MM.1S (cell line): ENCODE measurements at places on chromosomes 16 and 17.

- DNase-seq: no peak
- H3K27ac ChIP-seq: no peak overlapping the region
- no peak overlapping the region for H3K4me3 ChIP-seq
Observed at GRCh38 chr16:20669679-20670078, 27.8 kb downstream of the ACSM1 start.

DNA sequence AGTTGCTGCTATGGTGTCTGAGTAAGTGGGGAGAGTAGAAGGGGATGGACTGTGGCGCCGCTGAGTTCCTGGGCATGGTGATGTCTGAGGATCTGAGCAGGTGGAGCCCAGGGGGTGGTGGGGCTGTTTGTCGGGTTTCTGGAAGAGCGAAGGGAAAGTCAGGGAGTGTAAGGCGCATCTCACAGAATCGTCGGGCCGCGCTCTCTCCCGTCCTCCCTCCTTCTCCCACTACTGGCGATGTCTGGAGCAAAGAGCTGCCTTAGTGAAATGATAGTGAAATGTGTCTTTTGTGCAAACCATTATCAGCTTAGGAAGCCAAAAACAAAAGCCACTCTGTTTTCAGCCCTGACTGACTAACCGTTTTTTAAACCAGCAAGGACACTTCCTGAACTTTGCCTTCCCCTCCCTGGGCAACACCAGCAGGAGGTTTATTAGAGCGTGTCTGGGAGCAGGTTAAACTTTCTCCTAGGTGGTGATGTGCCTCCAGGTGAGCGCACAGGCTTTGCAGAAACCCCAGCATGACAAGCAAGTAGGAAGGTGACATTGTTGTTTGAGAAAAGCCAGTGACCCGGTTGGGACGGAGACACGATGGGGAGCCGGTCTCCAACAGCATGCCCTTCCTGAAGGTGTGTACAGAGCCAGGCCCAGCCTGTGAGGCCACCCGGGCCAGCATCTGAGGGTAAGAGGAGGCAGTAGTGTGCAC lies 49.1 kb downstream of the RAB11FIP3 start:
- no peak for DNase-seq
- no peaks in the 10 kb centered on the region for H3K4me1 ChIP-seq
- H3K27ac ChIP-seq: no peak overlapping the region
- H3K27me3 ChIP-seq: no peaks in the 10 kb centered on the region
- no peaks in the 10 kb centered on the region for H3K36me3 ChIP-seq

- H3K27ac ChIP-seq: no peak overlapping the region
- no peak overlapping the region for H3K4me3 ChIP-seq
- no peaks in the 10 kb centered on the region for H3K36me3 ChIP-seq
- H3K27me3 ChIP-seq: no peaks in the 10 kb centered on the region
- H3K4me1 ChIP-seq: no peaks in the 10 kb centered on the region
Observed at GRCh38 chr17:69820876-69821473, 254.1 kb upstream of the KCNJ16 start.

- H3K36me3 ChIP-seq: no peaks in the 10 kb centered on the region
- no peaks in the 10 kb centered on the region for H3K4me1 ChIP-seq
- no peak overlapping the region for H3K27ac ChIP-seq
- peaks cover 93% of the 10 kb centered on the region for H3K27me3 ChIP-seq
Observed at GRCh38 chr17:1144162-1144561, 35.6 kb downstream of the ABR start.
